Kidney epithelial cell (primary cell): ENCODE measurements at places on chromosomes 1 and 21. TPM values are rescaled to one million over a fixed set of nuclear protein-coding genes. Genes with fewer than 3 reads are reported as not detected.

The ARTN gene
- total RNA-seq = 3.9 and 4.7 TPM in 2 replicates

The DNALI1 gene
- total RNA-seq = 8.7 and 12.9 TPM in 2 replicates

The PDE9A gene
- 3.9 and 4.2 TPM in 2 replicates for total RNA-seq

The TMPRSS3 gene
- 3.8 and 4.1 TPM in 2 replicates for total RNA-seq

The NUDT17 gene
- total RNA-seq = 1.9 and 2.5 TPM in 2 replicates

The OXCT2 gene
- total RNA-seq = 5.9 and 7.0 TPM in 2 replicates

The APCS gene
- not detected in 2 replicates for total RNA-seq

The SAMD11 gene
- 2.3 TPM in 2 replicates for total RNA-seq

The ACOT11 gene
- 2.3 and 3.1 TPM in 2 replicates for total RNA-seq

The ZRANB2 gene
- total RNA-seq = 43.3 and 45.3 TPM in 2 replicates

The FGR gene
- 0.41 TPM in 1 of 2 replicates, not detected in the other for total RNA-seq

The OR2AK2 gene
- not detected in 2 replicates for total RNA-seq

The OR10J4 gene
- total RNA-seq = not detected in 2 replicates

The CELA2A gene
- not detected in 2 replicates for total RNA-seq

The MIXL1 gene
- total RNA-seq = 0.41 and 0.67 TPM in 2 replicates

The PARK7 gene
- total RNA-seq = 183 and 228 TPM in 2 replicates

The ANGPTL3 gene
- not detected in 2 replicates for total RNA-seq
